ENCODE measurements at places on chromosomes 6 and 20.
A peak's percentile ranks its signal among the peaks of the same experiment; 100 is the strongest.

GRCh38 chr6:17536586-17536985 lies 63.5 kb upstream of the FAM8A1 start:
- no peak for DNase-seq

DNA sequence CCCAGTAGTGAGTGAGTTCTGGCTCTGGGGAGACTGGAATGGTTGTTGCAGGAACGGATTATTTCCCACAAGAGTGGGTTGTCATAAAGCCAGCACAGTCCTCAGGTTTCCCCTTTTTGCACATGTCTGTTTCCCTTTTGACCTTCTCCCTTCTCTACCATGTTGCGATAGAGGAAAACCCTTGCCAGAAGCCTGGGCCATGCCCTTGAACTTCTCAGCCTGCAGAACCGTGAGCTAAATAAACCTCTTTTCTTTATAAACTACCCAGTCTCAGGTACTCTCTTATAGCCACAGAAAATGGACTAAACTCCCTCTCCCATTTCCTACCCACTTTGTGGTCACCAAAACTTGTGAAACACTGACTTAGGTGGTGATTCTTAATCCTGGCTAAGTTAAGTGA lies 7.2 kb upstream of the PPP1R16B start:
- DNase-seq: no peak

- no peak for DNase-seq
These were observed 28.8 kb downstream of the DUSP22 start for GRCh38 chr6:321158-321438.

GRCh38 chr20:53752971-53753879 lies 159.6 kb upstream of the ZNF217 start:
- DNase-seq: no peak

DNA sequence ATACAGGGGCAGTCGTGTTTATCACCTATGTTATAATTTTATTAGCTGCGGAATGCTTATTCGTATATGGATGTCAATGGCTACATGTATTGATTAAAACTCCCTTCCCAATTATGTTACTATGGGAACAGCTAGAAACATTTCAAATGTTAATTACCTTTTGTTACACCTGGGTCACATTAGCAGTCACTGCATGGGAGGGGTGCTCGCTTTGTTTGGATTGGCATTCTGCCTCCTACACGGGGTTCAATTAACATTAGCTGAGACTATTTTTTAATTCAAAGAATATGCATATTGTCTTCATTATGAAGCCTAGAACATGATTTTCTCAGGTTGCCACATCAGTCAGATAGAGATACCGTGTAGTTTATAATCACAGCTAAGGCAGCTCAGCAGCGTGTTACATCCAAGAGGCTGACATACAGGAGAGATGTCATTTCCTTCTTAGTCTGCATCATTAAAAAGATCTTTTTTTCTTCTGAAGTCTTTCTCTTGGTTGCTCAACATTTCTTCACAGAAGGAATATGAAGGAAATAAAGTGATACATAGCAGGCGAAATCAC lies 76.2 kb upstream of the RPS6KA2 start:
- DNase-seq: no peak

DNA sequence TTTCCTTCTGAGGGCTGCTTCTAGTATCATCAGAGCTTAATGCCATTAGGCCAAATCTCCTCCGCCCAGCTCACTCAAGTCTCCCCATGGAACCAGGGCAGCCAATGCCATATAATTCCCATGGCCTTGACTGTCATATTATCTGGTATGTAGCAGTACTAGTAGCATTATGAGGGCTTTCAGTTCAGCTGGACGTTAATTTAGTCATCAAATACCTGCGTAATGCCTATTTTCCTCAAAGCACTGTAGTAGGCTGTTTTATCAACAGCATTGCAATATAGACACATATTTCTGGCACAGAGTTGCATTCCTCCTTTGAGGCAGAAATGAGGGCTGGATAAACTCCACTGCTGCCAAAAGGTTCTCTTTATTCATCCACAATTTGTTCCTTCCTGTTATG lies 1.7 kb downstream of the KCTD20 start:
- no peak for DNase-seq

DNA sequence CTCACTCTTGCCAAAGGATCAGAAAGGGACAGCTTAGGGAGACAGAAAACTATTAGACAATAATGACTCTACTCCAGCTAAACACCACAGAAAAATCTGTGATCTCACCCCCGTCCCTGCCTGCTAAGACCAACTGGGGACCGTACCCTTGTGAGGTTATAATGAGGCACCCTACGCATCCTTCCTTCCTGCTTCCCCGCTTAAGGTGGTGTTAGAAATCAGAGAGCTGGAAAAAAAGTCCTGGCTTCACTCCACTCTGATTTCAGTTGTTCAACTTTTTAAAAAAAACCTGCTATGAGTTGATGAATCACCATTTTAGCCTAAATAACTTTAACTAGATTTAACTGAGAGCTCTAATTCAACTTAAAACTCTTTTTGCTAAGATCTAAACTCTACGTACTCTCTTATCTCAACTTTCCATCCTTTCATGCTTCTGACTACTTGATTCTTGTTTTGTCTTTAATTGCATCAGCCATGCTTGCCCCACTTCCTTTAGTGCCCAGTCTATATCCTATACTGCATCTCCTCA lies 35.8 kb upstream of the TMEM14A start:
- DNase-seq: no peak

GRCh38 chr6:165701005-165701404 lies 38.0 kb upstream of the PDE10A start:
- DNase-seq: no peak

DNA sequence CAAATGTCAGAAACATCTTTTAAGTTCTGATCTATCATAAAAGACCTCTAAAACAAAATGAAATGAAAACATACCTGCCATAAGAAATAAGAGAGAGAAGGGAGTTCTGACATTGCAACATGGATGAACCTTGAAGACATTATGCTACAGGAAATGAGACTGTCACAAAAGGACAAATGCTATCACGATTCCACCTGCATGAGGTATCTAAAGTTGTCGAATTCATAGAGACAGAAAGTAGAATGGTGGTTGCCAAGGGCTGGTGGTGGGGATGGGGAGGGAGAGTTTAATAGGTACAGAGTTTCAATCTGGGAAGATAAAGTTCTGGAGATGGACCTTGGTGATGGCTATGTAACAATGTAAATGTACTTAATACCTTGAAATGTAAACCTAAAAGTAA lies 3.3 kb downstream of the EZR start:
- no peak for DNase-seq

DNA sequence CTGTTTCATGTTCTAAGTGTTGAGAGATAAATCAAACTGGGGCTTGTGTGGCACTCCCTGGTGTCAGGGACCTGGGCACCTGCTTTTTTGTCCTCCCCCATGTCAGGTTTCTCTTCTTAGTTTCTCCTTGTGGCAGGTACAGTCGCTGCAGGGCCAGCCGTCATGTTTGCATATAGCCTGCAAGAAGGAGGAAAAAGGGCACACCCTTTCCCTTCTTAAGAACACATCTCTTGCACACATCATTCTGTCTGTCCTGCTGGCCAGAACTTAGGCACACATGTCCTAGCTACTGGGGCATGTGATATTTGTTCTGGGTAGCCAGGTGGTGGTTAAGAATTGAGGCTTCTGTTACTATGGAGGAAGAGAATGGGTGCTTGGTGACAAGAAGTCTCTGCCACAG lies 27.9 kb downstream of the CDC5L start:
- DNase-seq: no peak

DNA sequence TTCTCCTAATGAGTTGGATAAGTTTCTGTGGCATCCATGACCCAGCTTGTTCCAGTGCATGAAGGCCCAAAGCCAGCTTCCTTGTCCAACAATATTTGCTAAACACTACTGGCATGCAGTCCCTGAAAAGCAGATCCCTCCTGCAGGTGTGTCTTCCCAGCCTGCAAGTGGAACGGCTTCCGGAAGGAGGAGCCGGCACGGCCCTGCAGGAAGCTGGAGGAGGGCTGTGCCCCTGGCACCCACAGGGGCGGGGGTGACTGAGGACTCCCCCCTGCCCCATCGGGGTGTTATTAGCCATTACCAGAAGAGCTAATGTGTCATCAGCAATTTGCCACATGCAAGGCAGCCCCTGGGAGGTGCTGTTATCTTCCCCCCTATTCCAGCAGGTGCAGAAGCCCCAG lies 27.4 kb downstream of the NPEPL1 start:
- no peak for DNase-seq

GRCh38 chr20:3864518-3864917 lies 17.9 kb downstream of the MAVS start:
- no peak for DNase-seq

DNA sequence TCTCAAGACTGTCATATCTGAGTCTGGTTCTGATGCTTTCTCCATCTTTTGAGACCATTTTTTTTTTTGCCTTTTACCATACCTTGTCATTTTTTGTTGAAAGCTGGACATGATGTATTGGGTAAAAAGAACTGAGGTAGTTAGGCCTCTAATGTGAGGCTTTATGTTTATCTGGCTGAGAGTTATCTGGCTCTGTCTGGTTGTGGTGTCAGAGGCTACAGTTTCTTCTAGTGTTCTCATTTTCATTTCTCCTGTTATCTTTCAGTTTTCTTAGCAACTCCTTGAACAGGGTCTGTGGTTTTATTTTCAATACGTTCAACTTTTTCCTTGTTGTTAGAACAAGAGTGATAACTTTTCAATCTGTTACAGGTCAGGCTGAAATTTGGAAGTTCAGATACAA lies 49.2 kb upstream of the ATXN1 start:
- no peak for DNase-seq

GRCh38 chr6:154161689-154162088 lies 122.6 kb downstream of the OPRM1 start:
- no peak for DNase-seq

GRCh38 chr6:151014404-151015100 lies 149.1 kb downstream of the MTHFD1L start:
- peak; percentile 49 for DNase-seq

GRCh38 chr20:9035126-9035525 lies 33.8 kb upstream of the PLCB4 start:
- DNase-seq: no peak

GRCh38 chr20:53901064-53901463 lies 169.3 kb downstream of the BCAS1 start:
- no peak for DNase-seq

- DNase-seq: no peak
These were observed 236.4 kb upstream of the PRDM1 start for GRCh38 chr6:105849746-105850145.

DNA sequence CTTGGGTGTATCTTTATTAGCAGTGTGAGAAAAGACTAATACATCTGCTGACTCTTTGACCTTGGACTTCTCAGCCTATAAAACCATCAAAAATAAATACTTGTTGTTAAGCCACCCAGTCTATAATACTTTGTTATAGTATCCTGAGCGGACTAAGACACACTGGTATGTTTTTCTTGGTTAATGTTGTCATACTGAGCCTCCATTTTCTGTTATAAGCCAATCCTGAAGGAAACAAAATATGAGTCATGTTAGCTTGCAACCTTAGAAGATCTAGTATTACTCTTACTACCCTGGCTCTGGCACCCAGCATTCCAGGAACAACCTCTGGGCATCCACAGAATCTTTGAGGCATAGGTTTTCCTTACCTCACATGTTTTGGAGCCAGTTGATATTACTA lies 307.2 kb downstream of the FRK start:
- no peak for DNase-seq

GRCh38 chr6:32401284-32401963 lies 5.6 kb downstream of the BTNL2 start:
- DNase-seq: no peak

DNA sequence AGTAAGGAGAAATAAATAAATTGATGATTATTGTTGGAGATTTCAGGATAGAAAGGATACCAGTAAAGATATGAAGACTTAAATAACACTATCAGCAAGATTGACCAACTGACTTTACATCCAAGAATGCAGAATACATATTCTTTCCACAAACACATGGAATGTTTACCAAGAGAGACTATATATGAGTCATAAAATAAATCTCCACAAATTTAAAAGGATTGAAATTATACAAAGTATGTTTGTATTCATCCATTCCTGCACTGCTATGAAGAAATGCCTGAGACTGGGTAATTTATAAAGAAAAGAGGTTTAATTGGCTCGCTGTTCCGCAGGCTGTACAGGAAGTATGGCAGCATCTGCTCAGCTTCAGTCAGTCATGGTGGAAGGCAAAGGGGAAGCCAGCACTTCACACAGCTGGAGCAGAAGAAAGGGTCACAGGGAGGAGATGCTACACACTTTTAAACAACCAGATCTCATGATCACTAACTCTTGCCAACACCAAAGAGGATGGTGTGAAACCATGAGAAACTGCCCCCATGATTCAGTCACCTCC lies 56.7 kb upstream of the TNFRSF21 start:
- no peak for DNase-seq

DNA sequence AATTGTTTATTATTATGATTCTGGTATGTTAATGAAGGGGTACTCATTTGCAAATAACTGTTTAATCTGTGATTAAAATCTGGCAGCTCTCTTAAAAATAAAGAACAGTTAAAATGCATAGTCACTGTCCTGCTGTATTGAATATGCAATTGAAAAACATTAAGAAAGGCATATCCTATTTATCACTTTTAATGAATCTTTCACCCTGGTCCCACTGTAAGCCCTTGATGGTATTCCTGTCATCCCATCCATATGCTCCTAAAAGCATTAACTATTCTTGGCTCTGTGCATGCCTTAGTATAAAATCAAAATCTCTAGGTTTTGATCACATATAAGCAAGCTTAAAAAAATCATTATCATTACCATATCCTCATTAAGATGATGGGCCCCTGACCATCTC lies 411.0 kb upstream of the SOX4 start:
- no peak for DNase-seq

DNA sequence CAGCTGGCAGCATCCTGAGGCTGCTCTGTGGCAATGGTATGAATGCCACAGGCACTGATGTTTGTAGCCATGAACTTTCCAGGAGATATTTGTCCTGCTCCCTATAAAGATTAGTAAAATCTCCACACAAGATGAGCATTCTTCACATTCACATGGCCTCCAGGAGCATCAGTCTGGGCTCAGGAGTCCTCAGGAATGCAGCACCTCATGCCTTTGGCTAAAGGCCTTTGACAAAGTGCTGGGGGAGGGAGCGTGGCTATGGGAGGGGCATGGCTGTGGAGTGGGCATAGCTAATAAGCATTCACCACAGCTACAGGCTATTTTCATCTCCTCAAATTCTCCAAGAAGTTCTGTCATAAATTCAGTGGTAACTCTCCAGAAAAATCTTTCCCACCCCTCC lies 90.5 kb upstream of the LY86 start:
- DNase-seq: no peak

GRCh38 chr6:20334962-20335361 lies 66.7 kb upstream of the E2F3 start:
- no peak for DNase-seq

DNA sequence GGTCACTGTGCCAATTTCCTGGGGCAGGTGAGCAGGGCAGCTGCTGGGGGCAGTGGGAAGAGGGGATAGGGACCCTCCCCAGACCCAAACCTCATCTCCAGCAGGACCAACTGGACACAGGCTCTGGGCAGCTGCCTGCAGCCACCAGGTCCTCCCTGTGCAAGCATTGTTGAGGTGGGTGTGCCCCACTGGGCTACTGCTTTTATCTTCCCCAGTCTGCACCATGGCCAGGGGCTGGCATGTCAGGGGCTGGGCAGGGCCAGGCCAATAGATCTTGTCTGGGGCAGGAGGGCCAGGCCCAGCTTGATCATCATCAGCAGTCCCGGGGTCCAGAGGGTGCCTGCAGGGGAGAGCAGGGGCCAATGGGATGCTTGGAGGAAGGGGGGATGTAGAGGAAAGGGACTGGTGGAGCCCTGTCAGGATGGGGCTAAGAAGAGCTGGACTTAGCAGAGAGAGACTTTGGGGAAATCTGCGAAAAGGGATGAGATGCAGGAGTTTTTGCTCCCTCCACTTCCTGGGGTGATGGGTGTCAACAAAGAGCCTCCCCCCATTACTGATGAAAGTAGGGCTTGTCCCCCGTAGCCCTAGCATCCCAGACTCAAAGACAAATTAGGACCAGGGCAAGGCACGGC lies 5.7 kb downstream of the EBF4 start:
- no peak for DNase-seq

Measured in activated CD4-positive, alpha-beta T cell treated with anti-CD3 and anti-CD28 coated beads, Interleukin-2, amount 50 U/mL, for 1 hour (primary cell).